ENCODE measurements at places on chromosomes 3 and 15.

DNA sequence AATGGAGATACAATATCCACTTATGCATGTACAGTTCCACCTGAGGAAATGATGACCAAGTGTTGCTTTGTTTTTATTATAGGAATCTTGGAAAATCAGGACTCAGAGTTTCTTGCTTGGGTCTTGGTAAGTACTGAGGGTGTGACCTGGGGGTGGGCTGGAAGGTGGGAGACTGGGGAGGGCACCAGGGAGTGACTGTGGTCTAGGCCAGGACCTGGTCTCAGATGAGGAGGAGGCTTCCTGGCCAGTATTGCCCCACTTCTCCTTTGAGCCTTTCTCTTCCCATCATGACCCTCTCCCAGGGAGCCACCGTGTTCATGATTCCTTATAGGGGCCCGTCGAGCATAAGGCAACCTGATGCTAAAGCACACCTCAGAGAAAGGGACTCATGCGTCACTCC lies 133.4 kb downstream of the SSR3 start:
- no peak for DNase-seq

- no peak for DNase-seq
Observed at GRCh38 chr3:16382845-16383244, 117.8 kb downstream of the OXNAD1 start.

GRCh38 chr3:147408188-147409100 lies 721 bp upstream of the ZIC1 start:
- DNase-seq = no peak

DNA sequence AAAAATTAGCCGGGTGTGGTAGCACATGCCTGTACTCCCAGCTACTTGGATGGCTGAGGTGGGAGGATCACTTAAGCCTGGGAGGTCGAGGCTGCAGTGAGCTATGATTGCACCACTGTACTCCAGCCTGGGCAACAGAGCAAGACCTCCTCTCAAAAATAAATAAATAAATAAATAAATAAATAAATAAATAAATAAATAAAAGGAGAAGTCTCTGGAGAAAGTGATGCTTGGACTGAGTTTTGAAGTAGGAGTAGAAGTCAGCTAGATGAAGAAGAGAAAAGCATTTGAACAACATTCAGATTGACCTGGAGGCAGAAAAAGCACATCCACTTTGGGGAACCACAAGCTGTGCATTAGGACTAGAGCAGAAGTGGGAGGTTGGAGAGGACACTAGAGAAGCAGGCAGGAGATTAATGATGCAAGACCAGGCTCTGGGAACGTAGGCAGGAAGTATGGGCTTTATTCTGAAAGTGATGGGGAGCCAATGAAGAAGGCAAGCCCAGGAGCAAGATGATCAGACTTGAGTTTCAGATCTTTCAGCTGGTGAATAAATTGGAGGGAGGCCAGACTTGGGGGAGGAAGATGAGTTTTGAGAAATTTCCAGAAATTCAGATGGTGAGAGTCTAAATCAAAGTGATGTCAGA lies 48.7 kb downstream of the KLHL6 start:
- peak; percentile 31 for DNase-seq

- DNase-seq = no peak
Observed at GRCh38 chr3:98600412-98601095, 7.1 kb upstream of the CPOX start.

DNA sequence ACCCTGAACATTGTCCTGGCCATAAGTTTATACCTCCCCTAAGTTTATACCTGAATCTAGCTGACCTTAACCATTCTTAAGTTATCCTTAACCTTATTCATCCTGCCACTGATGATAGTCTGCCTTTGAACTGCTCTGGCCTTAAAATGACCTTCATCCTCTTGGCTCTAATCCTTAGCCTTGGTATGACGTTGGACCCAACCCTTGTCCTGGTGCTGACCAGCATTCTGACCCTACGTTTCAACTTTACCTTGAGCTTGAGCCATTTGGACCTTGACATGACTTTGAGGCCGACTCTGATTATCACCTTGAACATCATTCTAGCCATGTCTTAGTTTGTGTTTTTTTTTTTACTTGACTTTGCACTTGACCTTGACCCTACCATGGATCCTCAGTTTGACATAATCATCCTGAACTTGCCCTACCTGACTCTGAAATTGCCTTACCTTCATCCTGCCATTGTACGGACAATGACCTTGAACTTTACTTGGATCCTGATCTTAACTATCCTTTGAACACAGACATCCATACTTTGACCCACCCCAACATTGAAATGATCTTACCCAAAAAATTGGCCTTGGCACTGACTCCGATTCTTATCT lies 61.1 kb upstream of the ACAD9 start:
- DNase-seq = no peak

GRCh38 chr3:72152551-72153476 lies 367.9 kb upstream of the PROK2 start:
- DNase-seq = peak; percentile 90

GRCh38 chr3:124429129-124429815 lies 301.0 kb upstream of the UMPS start:
- DNase-seq = no peak

DNA sequence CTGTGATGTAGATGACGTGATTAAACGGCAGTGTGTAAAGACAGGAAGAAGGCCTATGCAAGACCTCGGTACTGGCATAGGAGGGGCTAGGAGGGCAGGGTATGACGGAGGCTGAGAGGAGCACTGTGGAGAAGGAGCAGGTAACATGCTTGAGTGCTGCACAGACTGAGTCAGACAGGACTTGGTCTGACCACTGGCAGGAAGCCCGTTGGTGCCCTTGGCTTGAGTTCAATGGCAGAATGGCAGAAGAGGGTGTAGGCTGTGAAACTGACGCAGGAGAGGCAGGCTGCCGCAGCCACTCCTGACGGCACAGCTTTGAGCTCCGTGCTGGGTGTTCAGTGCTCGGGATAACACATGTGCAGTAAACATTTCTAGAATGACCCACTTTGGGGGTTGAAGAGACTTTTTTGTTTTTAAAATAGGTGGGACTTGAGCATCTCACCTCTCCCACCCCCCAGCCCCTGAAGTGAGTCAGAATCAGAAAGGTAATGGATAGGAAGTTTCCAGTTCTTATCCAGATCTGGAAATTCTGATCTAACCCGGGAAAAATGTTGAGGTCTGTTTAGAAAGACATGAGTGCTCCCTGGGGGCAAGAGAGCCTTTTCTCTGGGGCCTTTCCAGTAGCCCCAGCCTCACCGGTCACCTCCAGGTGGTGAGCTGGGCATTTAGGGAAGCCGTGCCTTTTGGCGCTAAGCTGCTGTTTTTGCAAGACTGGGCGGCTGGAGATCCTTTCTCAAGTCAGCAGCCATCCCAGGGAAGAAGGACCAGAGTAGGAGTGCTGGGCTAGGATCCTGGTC lies 126.4 kb downstream of the RPLP1 start:
- DNase-seq = no peak

DNA sequence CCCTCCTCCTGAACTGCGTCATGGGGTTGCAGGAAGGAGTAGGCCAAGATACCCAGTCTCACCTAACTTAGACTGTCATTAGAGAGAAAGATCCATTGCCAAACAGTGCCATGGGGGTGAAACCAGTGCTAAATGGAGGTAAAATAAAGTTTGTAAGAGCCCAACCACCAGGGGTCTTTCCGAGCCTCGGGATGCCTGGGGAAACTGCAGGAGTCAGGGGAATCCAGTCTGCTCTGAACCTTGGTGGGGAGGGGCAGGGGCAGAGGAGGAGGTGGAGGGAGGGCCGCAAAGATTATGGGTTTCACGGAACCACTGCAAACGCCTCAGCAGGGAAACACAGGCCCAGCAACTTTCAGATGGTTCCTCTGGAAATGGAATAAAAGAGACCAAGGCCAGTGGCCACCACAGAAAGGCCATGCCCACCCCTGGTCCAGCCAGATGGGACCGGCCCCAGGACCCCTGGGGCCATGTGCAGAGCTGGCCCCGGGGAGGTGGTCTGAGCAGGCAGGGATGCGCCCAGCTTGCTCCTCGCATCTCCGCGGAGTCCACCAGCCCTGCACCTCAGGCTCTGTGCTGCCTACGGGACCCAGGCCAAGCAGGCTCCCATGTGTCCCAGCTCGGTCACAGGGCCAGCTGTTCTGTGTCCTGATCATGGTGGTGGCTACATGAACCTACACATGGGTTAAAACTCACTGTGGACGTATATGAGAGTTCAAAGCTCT lies 19.8 kb upstream of the GP9 start:
- DNase-seq = no peak

- DNase-seq = no peak
Observed at GRCh38 chr15:72135719-72136118, 17.5 kb downstream of the SENP8 start.

GRCh38 chr3:88985491-88985890 lies 121.9 kb upstream of the EPHA3 start:
- no peak for DNase-seq

DNA sequence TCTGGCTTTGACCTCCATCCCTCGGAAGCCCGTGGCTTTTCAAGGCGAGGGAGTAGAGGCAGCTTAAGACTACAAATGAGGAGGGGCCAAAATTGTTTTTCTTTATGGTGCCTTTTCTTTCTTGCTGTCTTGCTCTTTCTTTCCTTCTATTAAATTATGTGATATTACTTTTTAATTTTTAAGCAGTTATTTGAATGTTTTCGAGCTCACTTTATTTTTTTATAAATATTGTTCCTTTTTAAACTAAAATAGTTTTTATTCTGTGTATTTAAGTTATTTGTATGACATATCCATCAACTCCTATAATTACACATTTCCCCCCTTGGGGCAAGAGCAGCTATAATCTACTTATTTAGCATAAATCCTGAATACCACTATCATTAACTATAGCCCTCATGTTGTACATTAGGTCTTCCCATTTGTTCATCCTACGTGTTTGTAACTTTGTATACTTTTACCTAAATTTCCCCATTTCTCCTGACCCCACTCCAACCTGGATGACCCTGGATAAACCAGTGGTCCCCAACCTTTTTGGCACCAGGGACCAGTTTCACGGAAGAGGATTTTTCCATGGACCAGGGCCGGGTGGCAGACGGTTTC lies 622 bp upstream of the PLSCR1 start:
- no peak for DNase-seq
